ENCODE measurements at places on chromosomes 12 and 14.

GRCh38 chr14:22227084-22227483 lies 361.9 kb downstream of the DAD1 start:
- no peak for DNase-seq

GRCh38 chr14:96117101-96117897 lies 78.1 kb downstream of the C14orf132 start:
- no peak for DNase-seq

DNA sequence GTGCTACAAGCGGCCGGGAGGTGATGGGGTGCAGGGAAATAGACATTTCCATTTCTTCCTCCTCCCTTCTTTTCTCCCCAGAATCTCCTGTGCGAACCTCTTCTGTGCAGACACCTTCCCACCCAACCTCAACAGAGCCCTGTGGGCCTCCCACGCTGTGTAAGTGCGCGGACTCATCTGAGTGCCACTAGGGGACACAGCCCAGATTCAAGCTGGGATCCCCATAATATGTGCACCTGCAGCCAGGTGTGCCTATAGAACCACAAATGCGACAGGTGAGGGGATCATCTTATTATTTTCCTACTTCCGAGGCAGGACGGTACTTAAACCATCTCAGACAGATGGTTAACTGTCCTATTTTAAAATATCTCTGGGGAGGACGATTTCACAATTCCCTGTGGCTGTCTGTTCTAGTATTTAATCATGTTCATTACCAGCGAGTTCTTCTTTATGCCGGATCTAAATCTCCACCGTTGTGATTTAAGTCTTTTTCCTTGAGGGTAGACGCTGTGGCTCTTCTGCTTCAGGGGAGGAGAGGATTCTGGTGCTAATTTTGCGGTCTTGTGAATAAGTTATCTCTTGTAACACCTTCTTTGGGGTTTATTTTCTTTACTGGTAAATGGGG lies 17.2 kb upstream of the CACNA1C start:
- no peak for DNase-seq

GRCh38 chr14:104291123-104292000 lies 153.0 kb downstream of the KIF26A start:
- no peak for DNase-seq

DNA sequence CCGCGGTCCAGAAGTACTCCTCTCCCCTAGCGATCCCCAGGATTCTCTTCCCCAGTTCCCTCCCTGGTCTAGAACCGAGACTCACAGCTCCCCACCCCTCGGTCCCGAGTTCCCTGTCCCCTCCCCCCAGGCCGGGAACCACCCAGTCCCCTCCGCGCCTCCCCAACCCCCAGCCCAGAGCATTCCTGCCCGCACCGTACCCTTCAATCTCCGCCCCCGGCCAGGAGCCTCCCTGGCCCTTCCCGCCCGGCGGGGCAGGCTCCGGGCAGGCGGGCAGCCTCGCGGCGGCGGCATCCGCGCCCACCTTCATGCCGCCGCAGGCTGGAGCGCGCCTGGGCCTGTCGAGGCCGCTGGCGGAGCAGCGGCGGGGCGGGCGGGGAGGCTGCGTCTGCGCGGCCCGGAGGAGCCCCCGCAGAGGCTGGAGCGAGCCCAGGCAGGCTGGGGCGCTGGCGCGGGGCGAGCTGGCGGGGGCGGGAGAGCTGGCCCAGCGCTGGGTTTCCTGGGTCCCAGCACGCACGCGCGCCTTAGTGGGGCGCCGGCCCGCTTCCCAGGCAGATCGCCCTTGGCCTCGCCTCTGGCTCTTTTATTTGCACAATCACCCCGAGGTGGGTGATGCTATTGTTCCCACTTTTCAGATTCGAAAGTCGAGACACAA lies 22.2 kb upstream of the GPR132 start:
- DNase-seq: no peak

GRCh38 chr12:121804417-121805111 lies 755 bp downstream of the SETD1B start:
- peak; percentile 17 for DNase-seq

DNA sequence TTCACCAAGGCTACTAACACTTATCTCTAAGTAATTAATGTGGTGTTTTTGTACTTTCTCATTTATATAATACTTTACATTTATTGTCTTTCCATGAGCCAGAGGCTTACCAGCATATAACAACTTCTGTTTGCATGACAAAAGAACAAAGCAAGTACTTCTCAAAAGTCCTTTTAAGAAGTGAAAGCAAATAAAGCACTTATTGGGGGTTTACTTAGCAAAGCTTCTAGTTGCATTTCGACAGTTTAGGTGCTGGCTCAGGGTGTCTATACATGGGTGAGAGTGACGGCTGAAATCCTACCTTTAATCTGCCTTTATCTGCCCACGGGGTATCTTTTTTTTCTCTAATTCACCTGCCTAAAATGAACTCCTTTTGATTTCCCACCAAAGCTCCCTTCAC lies 21.0 kb upstream of the DCN start:
- no peak for DNase-seq

- no peak for DNase-seq
These were observed 227.2 kb upstream of the TBX3 start for GRCh38 chr12:114911196-114911595.
